Esophagus muscularis mucosa (tissue), 4 donors: ENCODE measurements at places on chromosomes 2 and 18. TPM values are rescaled to one million over a fixed set of nuclear protein-coding genes. Genes with fewer than 3 reads are reported as not detected.

Gene ZAP70
- total RNA-seq: 1.2 TPM

Gene TSPYL6
- not detected for total RNA-seq

Gene POLR1A
- total RNA-seq: 22.4 TPM

Gene EVX2
- not detected for total RNA-seq

Gene XDH
- not detected for total RNA-seq

Gene GRB14
- 3.3 TPM for total RNA-seq

Gene POTEJ
- total RNA-seq: not detected

Gene SCYGR5
- not detected for total RNA-seq

Gene HTR2B
- 16.8 TPM for total RNA-seq

Gene SGPP2
- total RNA-seq: 0.42 TPM

Gene RAPGEF4
- total RNA-seq: 6.5 TPM

Gene ASNSD1
- 39.6 TPM for total RNA-seq

Gene NLRC4
- total RNA-seq: 0.42 TPM

Gene CD8B2
- total RNA-seq: not detected

GRCh38 chr2:81303321-81303720 is 998.8 kb upstream of the LRRTM1 start:
- no peaks in the 10 kb centered on the region for H3K4me1 ChIP-seq
- no peaks in the 10 kb centered on the region for H3K27me3 ChIP-seq
- no peak overlapping the region for H3K27ac ChIP-seq

GRCh38 chr2:95323347-95324155 is 26.4 kb downstream of the KCNIP3 start:
- H3K36me3 ChIP-seq: no peaks in the 10 kb centered on the region
- DNase-seq: no peak
- H3K27ac ChIP-seq: no peak overlapping the region

- no peaks in the 10 kb centered on the region for H3K36me3 ChIP-seq
- peak overlapping the region; percentile 69 for H3K27ac ChIP-seq
- H3K27me3 ChIP-seq: no peaks in the 10 kb centered on the region
- no peak for DNase-seq
- peaks cover 18% of the 10 kb centered on the region for H3K4me1 ChIP-seq
Observed at GRCh38 chr2:23426263-23426905, 41.4 kb downstream of the KLHL29 start.

DNA sequence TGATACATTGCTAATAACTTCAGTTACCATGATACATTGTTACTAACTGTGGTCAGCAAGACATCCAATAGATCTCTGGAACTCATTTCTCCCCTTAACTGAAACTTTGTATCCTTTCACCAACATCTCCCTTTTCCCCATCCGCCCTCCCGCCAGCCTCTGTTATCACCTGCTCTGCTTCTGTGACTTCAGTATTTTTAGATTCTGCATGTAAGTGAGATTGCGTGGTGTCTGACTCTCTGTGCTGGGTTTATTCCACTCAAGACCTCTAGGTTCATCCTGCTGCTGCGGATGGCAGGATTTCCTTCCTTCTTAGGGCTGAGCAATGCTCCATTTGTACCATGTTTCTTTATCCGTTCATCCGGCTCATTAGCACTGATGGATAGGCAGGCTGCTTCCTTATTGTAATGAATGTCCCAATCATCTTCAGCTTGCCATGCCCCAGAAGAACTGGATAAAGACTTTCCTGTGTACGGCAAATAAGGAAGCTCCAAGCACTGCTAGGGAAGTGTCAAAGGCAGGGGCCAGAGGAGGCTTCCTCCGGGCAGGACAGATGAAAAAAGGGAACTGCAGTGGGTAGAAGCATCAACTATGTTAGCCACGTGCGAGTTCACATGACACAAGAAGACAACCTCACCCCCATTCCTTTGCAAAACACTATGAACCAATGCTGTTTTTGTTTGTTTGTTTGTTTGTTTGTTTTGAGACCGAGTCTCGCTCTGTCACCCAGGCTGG is 113.4 kb downstream of the EIPR1 start:
- no peak for DNase-seq
- no peaks in the 10 kb centered on the region for H3K27me3 ChIP-seq
- H3K4me1 ChIP-seq: no peaks in the 10 kb centered on the region
- no peaks in the 10 kb centered on the region for H3K36me3 ChIP-seq
- no peak overlapping the region for H3K4me3 ChIP-seq

GRCh38 chr18:40058811-40059570 is 1896.0 kb upstream of the PIK3C3 start:
- H3K27me3 ChIP-seq: no peaks in the 10 kb centered on the region
- H3K4me1 ChIP-seq: peaks cover 7% of the 10 kb centered on the region
- no peak overlapping the region for H3K4me3 ChIP-seq
- no peak overlapping the region for H3K27ac ChIP-seq
- DNase-seq: no peak

GRCh38 chr2:138708682-138709241 is 71.4 kb downstream of the NXPH2 start:
- DNase-seq: no peak
- no peaks in the 10 kb centered on the region for H3K27me3 ChIP-seq
- no peaks in the 10 kb centered on the region for H3K36me3 ChIP-seq
- peaks cover 15% of the 10 kb centered on the region for H3K4me1 ChIP-seq
- H3K4me3 ChIP-seq: no peak overlapping the region
- no peak overlapping the region for H3K27ac ChIP-seq

DNA sequence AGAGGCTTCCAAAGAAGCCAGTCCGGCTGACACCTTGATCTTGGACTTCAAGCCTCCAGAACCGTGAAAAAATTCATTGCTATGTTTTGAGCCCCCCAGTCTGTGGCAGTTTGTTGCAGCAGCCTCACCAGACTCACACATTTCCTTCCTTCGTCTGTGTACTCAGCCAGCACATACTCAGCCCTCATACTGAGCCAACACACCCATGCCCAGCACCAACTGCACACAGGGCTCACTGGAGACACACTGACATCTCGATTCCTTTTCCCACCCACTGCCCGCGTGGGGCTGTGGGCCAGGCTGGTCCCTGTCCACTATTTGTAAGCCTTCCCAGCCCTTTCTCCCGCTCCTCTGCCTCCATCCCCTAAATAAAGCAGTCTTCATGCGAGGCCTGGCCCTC is 24.1 kb upstream of the NMUR1 start:
- H3K36me3 ChIP-seq: no peaks in the 10 kb centered on the region
- H3K4me1 ChIP-seq: peaks cover 24% of the 10 kb centered on the region
- H3K27ac ChIP-seq: peak overlapping the region; percentile 77
- DNase-seq: no peak
- no peaks in the 10 kb centered on the region for H3K27me3 ChIP-seq
- peak overlapping the region; percentile 27 for H3K4me3 ChIP-seq

GRCh38 chr2:43169099-43169945 is 57.1 kb downstream of the ZFP36L2 start:
- DNase-seq: no peak
- H3K4me3 ChIP-seq: peak overlapping the region; percentile 29
- peaks cover 50% of the 10 kb centered on the region for H3K4me1 ChIP-seq
- H3K27me3 ChIP-seq: no peaks in the 10 kb centered on the region
- peak overlapping the region; percentile 28 for H3K27ac ChIP-seq
- no peaks in the 10 kb centered on the region for H3K36me3 ChIP-seq

- no peaks in the 10 kb centered on the region for H3K4me1 ChIP-seq
- no peaks in the 10 kb centered on the region for H3K36me3 ChIP-seq
- no peak overlapping the region for H3K27ac ChIP-seq
- DNase-seq: no peak
- peaks cover 7% of the 10 kb centered on the region for H3K27me3 ChIP-seq
Observed at GRCh38 chr2:26144953-26145680, 27.8 kb upstream of the GAREM2 start.

- no peak overlapping the region for H3K27ac ChIP-seq
- DNase-seq: no peak
- H3K27me3 ChIP-seq: no peaks in the 10 kb centered on the region
- H3K4me3 ChIP-seq: no peak overlapping the region
- no peaks in the 10 kb centered on the region for H3K4me1 ChIP-seq
Observed at GRCh38 chr2:62966991-62967390, 83.6 kb upstream of the OTX1 start.

- peak overlapping the region; percentile 57 for H3K4me3 ChIP-seq
- no peaks in the 10 kb centered on the region for H3K27me3 ChIP-seq
- H3K27ac ChIP-seq: no peak overlapping the region
Observed at GRCh38 chr2:127416506-127417001, 1.7 kb upstream of the PROC start.

- DNase-seq: no peak
- H3K27ac ChIP-seq: no peak overlapping the region
- no peak overlapping the region for H3K4me3 ChIP-seq
- H3K4me1 ChIP-seq: no peaks in the 10 kb centered on the region
- H3K36me3 ChIP-seq: no peaks in the 10 kb centered on the region
Observed at GRCh38 chr2:147657086-147658000, 187.5 kb upstream of the ACVR2A start.

DNA sequence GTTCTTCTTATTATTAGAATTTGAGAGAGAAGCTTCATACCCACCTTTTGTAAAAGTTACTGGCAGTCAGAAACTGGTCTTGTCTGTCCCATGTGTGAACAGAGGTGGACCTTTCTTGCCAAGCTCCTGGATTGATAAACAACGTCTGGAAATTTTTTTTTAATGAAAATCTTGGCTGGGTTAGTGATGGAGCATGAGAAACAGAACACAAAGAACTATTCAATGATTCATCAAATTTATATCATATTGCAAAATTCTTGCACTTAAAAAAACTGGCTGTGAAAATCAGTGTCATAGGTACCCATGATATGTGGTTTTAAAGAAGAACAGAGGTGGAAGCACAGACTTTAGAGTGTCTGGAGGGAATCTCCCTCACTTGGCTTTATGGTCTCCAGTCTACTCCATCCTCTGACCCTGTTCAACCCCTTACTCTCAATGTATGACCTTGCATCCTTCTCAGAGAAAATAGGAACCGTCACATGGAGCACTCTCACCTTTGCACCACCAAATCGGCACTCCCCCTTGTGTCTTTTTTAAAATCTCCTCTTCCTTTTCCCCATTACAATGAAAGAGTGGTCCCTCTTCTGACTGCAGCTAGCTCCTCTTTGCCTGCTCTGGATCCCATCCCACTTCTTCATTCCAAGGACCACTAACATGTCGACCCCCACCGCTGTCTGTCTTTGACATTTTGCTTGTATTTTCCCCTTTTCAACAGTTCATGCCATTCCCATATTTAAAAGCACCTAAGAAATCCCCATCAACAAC is 58.2 kb downstream of the COPS8 start:
- no peak overlapping the region for H3K4me3 ChIP-seq
- H3K36me3 ChIP-seq: no peaks in the 10 kb centered on the region
- H3K27me3 ChIP-seq: no peaks in the 10 kb centered on the region
- DNase-seq: peak; percentile 62
- peaks cover 19% of the 10 kb centered on the region for H3K4me1 ChIP-seq
- H3K27ac ChIP-seq: peak overlapping the region; percentile 62

GRCh38 chr2:54416166-54416813 is 39.8 kb upstream of the SPTBN1 start:
- no peak overlapping the region for H3K4me3 ChIP-seq
- H3K27ac ChIP-seq: peak overlapping the region; percentile 35
- no peaks in the 10 kb centered on the region for H3K27me3 ChIP-seq
- H3K36me3 ChIP-seq: no peaks in the 10 kb centered on the region

DNA sequence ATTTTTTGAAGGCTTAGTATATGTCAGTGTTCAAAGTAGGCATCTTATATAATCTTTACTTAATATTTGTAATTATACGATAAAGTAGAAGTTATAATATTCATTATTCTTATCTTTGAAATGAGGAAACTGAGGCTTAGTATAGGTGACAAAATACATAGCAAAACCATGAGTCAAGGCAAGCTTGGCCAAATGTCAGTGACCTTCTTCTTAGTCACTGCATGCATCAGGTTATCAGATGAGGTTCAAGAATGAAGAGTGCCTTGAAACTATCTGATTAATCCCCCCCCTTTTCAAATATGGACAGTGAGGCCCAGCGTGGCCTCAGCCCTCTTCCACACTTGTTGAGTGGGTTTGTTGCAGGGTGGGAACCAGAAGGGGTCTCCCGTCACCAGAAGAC is 59.3 kb downstream of the PMAIP1 start:
- H3K4me1 ChIP-seq: no peaks in the 10 kb centered on the region
- no peaks in the 10 kb centered on the region for H3K36me3 ChIP-seq
- no peak for DNase-seq
- no peak overlapping the region for H3K27ac ChIP-seq
- no peak overlapping the region for H3K4me3 ChIP-seq

GRCh38 chr2:1825046-1825445 is 80.7 kb upstream of the PXDN start:
- H3K36me3 ChIP-seq: no peaks in the 10 kb centered on the region
- no peak overlapping the region for H3K4me3 ChIP-seq
- peak overlapping the region; percentile 90 for H3K27ac ChIP-seq
- DNase-seq: no peak

GRCh38 chr2:33903215-33903614 is 304.1 kb upstream of the FAM98A start:
- no peaks in the 10 kb centered on the region for H3K36me3 ChIP-seq
- H3K27ac ChIP-seq: no peak overlapping the region
- H3K4me1 ChIP-seq: no peaks in the 10 kb centered on the region
- no peak overlapping the region for H3K4me3 ChIP-seq
- H3K27me3 ChIP-seq: no peaks in the 10 kb centered on the region

- no peak overlapping the region for H3K4me3 ChIP-seq
- peaks cover 13% of the 10 kb centered on the region for H3K4me1 ChIP-seq
- no peaks in the 10 kb centered on the region for H3K36me3 ChIP-seq
- no peaks in the 10 kb centered on the region for H3K27me3 ChIP-seq
- no peak overlapping the region for H3K27ac ChIP-seq
Observed at GRCh38 chr2:232328032-232328422, 50.5 kb upstream of the ALPP start.

- no peaks in the 10 kb centered on the region for H3K36me3 ChIP-seq
- no peak overlapping the region for H3K27ac ChIP-seq
- DNase-seq: no peak
- H3K27me3 ChIP-seq: no peaks in the 10 kb centered on the region
Observed at GRCh38 chr18:48314690-48315089, 94.5 kb downstream of the ZBTB7C start.

DNA sequence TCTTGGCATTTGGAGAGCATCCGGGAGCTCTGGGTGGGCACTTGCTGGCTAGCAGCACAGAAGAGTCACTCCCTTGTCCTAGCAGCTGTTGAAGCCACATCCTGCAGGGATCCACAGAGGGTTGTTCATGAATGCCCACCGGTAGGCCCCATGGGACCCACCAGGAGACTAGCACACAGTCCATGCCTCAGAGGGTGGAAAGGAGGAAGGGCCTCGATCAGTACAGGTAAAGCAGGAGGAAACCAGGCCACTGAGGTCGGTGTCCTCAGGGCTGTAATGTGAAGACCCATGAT is 205.8 kb downstream of the SEPTIN10 start:
- H3K36me3 ChIP-seq: no peaks in the 10 kb centered on the region
- no peak for DNase-seq
- no peaks in the 10 kb centered on the region for H3K27me3 ChIP-seq
- no peak overlapping the region for H3K4me3 ChIP-seq

DNA sequence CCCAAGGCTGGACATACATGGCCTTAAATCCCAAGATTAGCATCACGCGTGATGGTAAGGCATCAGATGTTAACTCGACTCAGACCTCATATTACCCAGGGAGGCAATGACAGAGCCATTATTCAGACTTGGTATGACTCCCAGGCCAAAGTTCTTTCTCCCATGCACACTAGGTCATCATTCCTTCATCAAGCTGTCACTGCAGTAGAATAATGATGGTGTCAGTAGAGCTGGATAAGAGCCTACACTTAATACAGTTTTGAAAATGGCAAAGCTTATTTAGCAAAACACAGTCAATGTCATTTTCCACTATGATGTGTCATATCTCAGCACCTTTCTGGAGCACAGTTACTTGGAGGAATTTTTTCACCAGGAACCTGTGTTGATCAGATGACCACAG is 663.3 kb downstream of the SUCLG1 start:
- no peak overlapping the region for H3K27ac ChIP-seq
- H3K4me1 ChIP-seq: no peaks in the 10 kb centered on the region
- H3K27me3 ChIP-seq: no peaks in the 10 kb centered on the region
- no peak overlapping the region for H3K4me3 ChIP-seq
- DNase-seq: no peak
- no peaks in the 10 kb centered on the region for H3K36me3 ChIP-seq
